ENCODE measurements at places on chromosomes 4 and X.

GRCh38 chr4:79294064-79294463 lies 31.8 kb downstream of the NAA11 start:
- DNase-seq, result no peak

DNA sequence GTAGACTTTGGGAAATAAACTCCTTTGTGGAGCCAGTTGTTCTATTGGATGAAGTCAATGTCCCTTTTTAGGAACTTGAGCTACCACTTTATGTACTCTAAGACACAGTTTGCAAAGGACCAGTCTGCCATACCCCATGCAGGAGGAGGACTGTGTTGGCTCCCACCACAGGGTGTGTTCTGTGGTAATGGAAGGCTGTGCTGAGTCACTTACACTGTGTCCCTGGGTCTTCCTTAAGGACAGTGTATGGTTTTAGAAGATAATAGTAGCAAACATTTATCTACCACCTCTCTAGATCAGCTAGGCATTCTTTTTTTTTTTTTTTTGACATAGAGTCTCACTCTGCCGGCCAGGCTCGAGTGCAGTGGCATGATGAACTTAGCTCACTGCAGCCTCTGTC lies 184.0 kb upstream of the PGRMC2 start:
- no peak for DNase-seq

- no peak for DNase-seq
Measured at GRCh38 chrX:13023567-13023966, 20.9 kb downstream of the FAM9C start.

DNA sequence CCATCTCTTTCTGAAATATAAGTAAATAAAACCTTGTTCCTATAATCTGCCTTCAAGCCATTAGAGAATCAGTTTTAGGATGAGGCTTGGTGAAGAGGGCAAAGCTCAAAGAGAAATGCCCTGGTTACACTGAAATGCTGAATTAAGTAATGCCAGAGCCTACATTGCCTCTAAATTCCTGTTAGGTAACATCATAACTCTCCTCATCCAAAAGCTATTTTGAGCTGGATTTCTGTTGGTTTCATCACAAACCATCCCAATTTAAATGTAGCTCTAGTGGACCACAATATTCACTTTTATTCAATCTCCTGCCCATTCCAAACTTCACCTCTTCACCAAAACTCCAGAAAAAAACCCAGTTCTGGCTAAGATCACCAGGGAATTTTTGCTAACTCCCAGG lies 1319.7 kb upstream of the TENM3 start:
- no peak for DNase-seq

GRCh38 chr4:53647547-53647946 lies 56.3 kb upstream of the LNX1 start:
- no peak for DNase-seq

DNA sequence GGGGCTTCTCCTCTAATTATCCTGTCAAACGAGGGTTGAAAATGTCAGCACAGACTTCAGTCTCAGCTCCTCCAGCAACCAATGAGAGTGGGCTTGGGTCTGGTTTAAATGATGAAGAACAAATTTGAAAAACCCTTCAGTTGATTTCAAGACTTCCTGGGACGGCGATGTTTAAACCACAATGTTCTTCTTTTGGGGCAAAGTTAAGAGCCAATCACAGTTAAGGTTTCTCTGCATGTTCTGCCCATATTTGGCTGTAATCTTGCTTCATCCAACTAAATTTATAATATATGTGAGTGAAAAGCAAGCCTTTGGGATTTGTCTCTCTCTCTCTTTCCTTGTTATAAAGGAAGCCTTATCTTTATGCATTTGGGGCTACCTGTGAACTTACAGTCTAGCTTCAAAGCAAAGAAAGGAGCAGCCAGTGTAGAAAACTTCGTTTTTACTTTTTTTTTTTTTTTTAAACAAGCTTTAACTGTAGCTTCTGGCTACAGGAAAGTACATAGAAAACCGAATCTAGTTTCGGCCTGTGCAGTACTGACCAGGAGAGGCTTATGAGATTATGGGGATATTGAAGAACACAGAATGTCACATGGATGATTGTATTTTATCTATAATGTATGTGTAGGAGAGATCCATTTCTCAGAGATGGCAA lies 46.8 kb upstream of the FAM9C start:
- DNase-seq, result no peak

DNA sequence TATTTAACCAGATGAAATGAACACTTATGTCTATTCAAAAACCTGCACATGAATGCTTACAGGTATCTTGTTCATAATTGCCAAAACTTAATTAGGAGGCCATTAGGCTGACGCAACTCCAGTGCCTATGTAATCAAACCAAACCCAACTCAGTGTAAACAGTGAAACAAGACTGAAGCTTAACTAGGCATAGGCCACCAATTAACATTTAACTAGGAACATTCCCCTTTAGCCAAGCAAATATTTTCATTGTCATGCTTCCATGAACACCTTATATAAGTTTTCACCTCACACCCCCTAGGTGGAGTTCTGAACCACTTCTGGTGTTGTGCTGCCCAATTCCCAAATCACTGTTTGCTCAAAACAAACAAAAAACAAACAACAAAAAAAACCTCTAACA lies 686.0 kb downstream of the STPG2 start:
- peak; percentile 2 for DNase-seq

DNA sequence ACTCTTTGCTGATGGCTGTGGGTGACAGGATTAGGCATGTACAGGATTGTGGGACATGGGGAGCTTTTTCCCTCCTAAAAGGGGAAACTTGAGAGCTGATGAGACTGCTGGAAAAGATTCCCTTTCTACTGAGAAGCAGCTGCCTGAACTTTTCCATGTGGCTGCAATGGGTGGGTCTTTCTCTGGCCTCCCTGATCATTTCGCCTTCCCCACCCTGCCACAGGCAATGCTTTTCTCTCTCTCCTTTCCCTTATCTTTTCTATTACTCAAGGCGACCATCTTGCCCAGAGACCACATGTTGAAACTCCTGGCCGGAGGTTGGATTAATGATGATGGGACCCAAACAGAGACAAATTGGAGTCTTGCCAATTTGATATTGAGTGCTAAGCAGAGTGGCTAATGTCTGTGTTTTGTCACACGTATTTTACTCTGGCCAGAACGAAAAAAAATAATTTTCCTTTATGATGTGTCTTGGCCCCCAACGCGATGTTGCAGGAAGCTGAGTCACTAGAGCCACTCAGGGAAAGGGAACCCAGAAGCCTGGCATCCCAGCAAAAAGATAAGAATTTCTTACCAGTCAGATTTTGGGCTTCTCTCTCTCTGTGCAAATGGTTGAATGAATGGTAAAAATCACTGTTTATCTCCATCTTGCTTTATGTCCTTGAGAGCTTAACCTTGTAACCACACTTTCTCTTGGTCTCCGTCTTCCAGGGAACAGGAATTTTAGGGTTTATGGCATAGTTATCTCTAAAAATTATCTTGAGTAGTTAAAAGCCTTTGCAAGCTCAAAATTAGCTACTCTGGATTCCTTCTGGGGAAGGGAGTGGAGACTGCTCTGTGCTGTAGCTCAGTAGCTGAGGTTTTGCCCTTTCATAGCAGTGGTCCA lies 19.4 kb upstream of the ATP8A1 start:
- no peak for DNase-seq

- DNase-seq, result no peak
Measured at GRCh38 chr4:96317891-96318290, 478.0 kb downstream of the PDHA2 start.

- no peak for DNase-seq
Measured at GRCh38 chrX:31500921-31501320, 429.1 kb upstream of the FTHL17 start.

GRCh38 chrX:69257499-69258127 lies 92.4 kb upstream of the PJA1 start:
- DNase-seq, result no peak

DNA sequence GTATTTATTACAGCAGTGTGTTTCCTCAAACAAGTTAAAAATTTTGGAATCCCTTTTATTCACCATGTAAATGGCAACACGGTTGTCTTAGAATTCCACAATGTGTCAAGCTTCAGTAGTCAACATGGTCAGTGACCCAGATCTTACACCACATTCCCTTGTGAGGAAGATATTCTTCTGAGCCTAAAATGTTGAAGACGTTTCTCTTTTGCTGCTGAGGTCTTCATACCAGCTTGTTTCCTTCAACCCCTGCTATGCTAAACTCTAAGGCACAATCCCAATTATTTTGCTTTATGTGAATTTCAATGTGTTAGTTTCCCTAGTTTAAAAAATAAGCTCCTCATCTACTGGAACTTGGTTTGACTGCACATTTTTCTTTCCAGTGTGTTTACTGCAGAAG lies 17.6 kb upstream of the LDB2 start:
- no peak for DNase-seq

- DNase-seq, result no peak
Measured at GRCh38 chr4:174255374-174255773, 28.1 kb downstream of the FBXO8 start.

DNA sequence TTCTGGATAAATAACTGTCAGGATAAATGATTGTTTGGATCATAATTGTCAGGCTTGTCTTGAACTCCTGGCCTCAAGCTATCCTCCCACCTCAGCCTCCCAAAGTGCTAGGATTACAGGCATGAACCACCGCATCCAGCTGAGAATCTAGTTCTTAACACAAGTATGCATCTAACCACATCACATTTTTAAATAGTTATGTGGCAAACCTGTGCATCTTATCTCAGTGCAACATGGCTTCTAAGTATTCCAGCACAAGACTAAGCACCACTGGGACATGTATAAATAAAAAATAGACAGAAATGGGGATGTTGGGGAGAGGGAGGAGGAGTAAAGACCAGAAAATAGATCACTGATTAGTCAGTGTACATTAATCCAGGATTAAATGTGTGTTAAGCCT lies 74.7 kb upstream of the TBL1X start:
- no peak for DNase-seq

DNA sequence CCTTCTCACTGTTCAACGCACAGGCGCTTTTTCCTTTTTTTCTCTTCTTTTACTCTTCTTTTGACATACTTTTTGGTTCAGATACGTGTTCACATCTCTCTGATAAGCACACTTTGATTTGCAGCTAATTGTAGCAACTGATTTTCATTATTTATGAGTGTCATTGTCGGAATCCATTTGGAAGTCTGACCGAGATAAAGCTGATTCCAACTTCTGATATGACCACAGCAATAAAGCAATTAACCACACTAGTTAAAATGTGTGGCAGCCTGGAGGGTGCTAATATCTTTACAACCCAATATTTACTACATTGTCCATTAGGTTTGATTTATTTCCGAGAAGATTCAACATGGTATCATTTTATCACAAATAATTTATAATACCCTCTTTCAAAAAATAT lies 101.8 kb downstream of the TENM3 start:
- no peak for DNase-seq

DNA sequence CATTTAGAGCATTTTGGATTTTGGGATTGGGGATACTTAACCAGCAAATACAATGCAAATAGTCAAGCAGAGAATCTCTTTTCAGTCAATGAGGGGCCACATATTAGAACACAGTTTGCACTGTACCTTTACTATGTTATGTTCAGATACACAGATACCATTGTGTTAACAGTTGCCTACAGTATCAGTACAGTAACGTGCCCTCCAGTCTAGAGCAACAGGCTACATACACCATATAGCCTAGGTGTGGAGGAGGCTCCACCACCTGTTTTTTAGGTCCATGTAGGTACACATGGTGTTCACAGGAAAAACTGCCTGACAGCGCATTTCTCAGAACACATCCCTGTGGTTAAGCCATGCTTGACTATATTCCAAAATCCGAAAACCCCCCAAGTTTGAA lies 9.1 kb downstream of the GRPEL1 start:
- DNase-seq, result no peak

Data from NCI-H774 (cell line).